ENCODE measurements at places on chromosomes 3 and 15. TPM values are rescaled to one million over a fixed set of nuclear protein-coding genes. Genes with fewer than 3 reads are reported as not detected.

The IL5RA gene
- total RNA-seq, result not detected

The MME gene
- total RNA-seq, result not detected

The HIGD1A gene
- total RNA-seq, result 95.7 TPM

The FAM43A gene
- total RNA-seq, result 20.4 TPM

The FBN1 gene
- total RNA-seq, result 8.5 TPM

The OCA2 gene
- 0.48 TPM for total RNA-seq

The TF gene
- total RNA-seq, result 0.59 TPM

The ARGFX gene
- not detected for total RNA-seq

The CHRNA7 gene
- total RNA-seq, result 3.2 TPM

The PLSCR4 gene
- total RNA-seq, result 7.3 TPM

The LIPH gene
- 5.1 TPM for total RNA-seq
